T-cell (primary cell): ENCODE measurements at places on chromosomes 1 and 21. TPM values are rescaled to one million over a fixed set of nuclear protein-coding genes. Genes with fewer than 3 reads are reported as not detected.

The WNT4 gene
- total RNA-seq, result not detected

The ARMH1 gene
- total RNA-seq, result 80.6 TPM

DNA sequence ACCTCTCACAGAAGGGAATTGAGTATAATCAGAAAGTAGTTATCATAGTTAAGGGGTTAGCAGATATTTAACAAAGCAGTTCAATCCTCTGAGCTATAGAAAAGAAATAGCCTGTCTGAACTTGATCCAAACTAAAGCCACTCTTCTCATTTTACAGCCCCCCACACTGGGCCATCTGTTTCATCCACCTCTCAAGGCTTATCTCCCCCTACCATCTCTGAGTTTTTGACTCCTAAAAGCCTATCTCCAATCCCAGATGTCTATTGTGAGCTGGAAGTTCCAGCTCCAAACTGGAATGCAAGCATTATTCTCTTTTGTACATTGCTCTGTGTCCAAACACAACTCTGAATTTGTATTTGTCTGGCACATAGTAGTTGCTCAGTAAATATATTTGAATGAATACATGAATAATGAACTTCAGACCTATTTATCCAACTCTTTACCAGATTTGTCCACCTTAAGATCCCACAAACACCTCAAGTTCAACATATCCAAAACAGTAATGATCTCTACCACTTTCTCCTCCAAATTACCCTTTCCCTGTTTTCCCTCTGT is 98.1 kb downstream of the PLPP3 start:
- DNase-seq, result no peak

DNA sequence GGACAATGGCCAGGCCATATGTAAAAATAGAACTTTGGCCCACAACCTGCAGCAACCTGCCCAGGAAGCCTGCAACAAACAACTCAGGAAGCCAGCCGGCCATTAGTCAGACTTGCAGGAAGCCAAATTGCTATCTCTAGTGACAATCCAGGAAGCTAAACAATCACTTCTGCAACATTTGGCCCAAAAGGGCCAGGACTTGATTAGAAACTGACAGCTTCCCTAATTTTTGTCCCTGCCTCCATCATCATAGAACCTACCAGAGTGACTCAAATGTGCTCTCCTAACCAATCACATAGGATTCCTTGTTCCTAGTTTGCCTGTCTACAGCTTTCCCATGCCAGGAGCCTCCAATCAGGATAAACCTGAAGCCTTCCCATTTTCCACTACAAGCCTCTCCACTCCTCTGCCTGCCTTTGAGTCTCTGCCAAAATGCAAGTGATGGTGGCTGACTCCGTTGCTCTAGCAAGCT is 639.3 kb downstream of the PTPRU start:
- no peak for DNase-seq

DNA sequence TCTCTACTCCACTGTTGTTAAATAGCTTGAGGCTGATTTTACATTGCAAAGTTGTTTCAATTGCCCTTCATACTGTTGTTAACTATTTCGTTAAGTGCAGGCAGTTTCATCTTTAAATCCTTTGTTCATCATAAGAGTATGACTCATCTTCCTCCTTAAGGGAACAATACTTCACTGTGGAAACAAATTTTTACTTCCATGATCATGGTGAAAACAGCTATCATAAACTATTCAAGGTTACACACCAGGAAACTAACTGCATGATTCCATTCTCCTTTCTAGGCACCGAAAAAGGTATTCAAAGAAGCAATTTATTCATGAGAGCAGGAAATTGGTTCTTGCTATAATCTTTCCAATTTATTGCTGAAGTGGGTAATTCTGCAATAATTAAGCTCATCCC is 593.2 kb downstream of the LRRIQ3 start:
- no peak for DNase-seq

- no peak for DNase-seq
Measured at GRCh38 chr1:30907481-30908315, 860 bp downstream of the SDC3 start.
